Endothelial cell (in vitro differentiated cells): ENCODE measurements at places on chromosomes 13 and 19. TPM values are rescaled to one million over a fixed set of nuclear protein-coding genes. Genes with fewer than 3 reads are reported as not detected.

The ABHD8 gene
- total RNA-seq = 8.9 TPM

DNA sequence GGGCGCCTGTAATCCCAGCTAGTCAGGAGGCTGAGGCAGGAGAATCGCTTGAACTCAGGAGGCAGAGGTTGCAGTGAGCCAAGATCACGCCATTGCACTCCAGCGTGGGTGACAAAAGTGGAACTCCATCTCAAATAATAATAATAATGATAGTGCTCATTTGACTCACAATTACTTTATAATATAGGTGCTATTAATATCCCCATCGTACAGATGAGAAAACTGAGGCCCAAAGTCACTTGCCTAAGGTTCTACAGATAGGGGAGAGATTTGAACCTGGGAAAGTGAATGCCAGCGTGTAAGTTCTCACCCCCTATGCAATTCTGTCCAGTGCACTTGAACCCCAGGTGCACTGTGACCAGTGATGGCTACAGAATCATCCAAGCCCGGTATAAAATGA is 5.9 kb downstream of the GMFG start:
- no peak for DNase-seq

The SKA3 gene
- total RNA-seq = 7.9 TPM

The CBY2 gene
- total RNA-seq = not detected

The DPF1 gene
- 6.0 TPM for total RNA-seq

DNA sequence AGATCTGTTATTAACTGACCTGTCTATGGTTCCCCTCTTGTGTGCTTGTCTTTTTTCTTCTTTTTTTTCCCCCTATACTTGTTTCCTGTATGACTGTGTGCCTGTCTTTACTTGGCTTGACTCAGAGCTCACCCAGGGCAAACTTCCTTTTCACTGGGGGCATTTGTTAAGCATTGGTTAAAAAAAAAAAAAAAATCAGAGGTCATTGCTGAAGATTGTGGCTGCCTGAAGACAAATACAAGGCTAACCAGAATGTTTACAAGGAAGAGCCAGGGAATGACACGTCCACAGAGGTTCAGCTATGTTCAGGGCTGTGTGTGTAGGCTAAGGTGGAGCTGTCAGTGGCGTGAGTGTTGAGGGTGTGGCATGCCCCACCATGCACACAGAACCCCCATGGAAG is 47.1 kb downstream of the LNX2 start:
- no peak for DNase-seq

The ZNF442 gene
- 4.0 TPM for total RNA-seq

DNA sequence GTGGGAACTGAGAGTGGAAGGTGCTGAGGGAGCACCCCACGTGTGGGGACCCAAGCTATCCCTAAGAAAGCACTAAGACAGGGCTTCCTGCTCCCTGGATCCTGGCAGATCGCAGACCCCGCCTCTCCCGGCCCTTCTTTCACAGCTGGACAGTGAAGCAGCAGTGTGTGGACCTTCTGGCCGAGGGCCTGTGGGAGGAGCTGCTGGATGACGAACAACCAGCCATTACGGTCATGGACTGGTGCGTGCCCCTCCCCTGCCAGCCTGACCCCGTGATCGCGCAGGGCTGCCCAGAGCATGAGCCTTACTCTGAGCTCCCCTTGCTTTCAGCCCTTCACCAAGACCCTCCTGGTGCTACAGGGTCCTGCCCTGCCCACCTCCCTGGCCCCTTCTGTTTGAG is 2.3 kb downstream of the NCCRP1 start:
- no peak for DNase-seq

The CGB3 gene
- not detected for total RNA-seq

- DNase-seq = no peak
Observed at GRCh38 chr19:11377237-11377636, 2.8 kb downstream of the SWSAP1 start.

- DNase-seq = no peak
Observed at GRCh38 chr13:29908416-29909080, 58.1 kb upstream of the UBL3 start.

DNA sequence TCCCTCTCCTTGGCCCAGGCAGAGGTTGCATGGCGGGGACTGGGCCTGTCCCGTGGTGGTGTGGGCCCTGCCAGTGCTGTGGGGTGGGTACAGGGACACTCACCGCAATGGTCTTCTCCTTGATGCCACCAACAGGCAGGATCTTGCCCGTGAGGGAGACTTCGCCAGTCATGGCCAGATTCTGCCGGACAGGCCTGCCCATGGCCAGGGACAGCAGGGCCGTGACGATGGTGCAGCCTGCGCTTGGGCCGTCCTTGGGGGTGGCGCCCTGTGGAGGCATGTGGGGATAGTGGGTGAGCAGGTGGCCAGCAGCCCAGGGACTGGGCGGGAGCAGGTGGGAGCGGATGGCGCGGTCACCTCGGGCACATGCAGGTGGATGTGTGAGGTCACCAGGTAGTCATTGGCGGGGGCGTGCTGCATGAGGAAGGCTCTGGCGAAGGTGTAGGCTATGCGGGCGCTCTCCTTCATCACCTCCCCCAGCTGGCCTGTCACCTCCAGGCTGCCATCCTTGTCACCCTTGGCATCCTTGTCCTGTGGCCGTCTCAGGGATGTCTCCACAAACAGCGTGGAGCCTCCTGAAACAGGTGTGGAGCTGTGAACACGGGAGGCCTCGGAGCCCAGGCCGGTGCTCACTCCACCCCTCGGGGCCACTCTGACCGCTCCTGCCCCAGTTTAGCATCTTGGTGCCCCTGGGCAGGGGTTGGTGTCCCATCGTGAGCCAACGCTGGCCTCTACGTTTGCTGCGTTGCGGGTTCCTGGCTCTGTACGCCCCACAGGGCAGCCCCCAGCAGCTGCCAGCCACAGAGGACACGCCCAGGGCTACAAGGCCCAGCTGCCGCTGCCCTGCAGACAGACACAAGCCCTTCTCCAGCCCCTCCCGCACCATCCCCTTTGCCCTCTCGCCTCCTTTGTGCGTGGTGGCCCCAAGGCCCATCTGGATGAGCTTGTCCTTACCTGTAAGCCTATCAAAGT is 3.4 kb downstream of the RPL36 start:
- no peak for DNase-seq

The ACP7 gene
- total RNA-seq = 0.46 TPM

DNA sequence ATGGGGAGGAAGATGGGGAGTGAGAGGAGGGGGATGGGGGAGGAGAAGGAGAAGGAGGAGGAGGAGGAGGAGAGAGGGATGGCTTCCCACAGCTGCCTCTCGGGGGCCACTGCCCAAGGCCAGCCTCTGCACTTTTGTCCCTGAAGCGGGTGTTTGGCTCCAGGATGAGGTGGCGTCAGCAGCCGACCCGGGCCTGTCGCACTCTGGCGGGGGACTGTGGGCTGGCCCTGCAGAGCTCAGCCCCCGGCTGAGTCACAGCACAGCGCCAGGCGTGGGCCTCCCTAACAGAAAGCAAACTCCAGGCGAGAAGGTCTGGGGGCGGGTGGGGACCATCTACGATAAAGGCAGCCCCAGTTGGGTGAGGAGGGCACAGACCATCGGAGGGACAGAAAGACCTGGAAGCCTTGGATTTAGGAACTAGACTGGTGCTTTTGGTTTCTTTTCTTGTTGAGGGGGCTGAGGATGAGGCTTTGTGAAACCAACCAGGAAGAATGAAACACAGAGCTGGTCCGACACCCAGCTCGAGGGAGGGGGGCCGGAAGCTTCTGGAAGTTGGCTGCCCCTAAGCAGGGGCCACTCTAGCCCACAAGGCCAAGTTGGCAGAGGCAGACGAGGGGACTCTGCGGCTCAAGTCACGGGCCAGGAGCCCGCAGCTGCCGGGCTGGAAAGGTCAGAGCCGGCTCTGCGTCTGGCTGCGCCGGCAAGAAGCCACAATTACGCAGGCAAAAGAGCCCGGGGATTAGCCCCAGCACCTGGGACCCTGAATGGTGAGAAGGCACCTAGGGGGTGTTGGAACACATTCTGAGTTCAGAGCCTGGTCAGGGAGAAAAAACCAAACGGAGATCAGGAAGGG is 18.2 kb downstream of the LSM4 start:
- DNase-seq = peak; percentile 42

DNA sequence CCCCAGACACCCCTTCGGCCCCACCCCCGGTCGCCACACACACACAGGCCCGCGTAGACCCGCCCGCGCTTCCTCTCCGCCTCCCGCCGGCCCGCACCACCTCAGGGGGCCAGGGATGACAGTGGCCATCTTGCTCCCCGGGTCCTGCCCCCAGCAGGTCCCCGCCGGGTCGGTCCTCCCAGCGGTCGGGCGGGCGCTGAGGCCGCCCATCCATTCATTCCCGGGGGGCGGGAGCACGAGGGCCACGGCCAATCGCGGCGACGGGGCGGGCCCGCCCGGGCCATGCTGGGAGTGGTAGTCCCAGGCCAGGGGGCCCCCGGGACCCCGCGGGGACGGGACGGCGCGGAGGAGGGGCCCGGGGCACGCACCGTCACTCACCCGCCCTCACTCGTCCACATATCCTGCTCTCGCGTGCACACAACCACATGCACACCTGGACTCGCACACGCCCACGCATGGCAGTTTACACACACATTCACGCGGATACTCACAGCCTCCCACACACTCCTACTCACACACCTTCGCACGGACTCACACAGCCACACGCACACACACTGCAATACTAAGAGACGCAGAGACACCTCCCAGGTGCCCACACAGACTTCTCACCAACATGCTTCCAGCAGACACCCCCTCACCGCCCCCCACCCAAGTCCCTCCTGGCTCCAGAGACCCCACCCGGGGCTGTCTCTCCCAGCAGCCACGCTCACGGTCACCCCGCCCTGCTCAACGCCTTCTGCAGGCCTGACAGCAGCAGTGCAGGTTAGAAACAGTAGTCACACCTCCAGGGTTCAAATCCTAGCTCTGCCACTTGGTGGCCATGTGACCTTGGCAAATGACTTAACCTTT is at the start of gene DPF1:
Gene DPF1, minus strand, starts transcription at position 209 of the 849 bp plus-strand sequence. Its CDS starts 80 bp downstream, at position 129.
- DNase-seq = peak; percentile 93

DNA sequence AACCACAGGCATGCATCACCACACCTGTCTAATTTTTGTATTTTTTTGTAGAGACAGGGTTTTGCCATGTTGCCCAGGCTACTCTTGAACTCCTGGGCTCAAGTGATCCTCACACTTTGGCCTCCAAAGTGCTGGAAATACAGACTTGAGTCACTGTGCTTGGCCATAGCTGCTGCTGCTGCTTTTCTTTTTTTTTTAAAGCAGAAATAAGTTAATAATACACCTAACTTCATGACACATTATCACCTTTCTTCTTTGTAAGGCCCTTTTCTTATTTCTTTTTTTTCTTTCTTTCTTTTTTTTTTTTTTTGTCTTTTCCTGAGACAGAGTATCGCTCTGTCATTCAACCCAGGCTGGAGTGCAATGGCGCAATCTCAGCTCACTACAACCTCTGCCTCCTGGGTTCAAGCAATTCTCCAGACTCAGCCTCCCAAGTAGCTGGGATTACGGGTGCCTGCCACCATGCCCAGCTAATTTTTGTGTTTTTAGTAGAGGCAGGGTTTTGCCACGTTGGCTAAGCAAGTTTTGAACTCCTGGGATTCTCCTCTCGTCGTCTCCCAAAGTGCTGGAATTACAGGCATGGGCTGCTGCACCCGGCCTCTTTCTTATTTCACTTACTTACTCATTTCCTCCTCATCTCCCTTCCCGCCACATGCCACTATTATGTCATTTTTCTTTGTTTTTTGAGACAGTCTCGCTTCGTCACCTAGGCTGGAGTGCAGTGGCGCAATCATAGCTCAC is 8.7 kb downstream of the SHKBP1 start:
- no peak for DNase-seq

The SYNGR4 gene
- total RNA-seq = not detected

The PRR19 gene
- 1.1 TPM for total RNA-seq

The SMIM24 gene
- total RNA-seq = not detected

DNA sequence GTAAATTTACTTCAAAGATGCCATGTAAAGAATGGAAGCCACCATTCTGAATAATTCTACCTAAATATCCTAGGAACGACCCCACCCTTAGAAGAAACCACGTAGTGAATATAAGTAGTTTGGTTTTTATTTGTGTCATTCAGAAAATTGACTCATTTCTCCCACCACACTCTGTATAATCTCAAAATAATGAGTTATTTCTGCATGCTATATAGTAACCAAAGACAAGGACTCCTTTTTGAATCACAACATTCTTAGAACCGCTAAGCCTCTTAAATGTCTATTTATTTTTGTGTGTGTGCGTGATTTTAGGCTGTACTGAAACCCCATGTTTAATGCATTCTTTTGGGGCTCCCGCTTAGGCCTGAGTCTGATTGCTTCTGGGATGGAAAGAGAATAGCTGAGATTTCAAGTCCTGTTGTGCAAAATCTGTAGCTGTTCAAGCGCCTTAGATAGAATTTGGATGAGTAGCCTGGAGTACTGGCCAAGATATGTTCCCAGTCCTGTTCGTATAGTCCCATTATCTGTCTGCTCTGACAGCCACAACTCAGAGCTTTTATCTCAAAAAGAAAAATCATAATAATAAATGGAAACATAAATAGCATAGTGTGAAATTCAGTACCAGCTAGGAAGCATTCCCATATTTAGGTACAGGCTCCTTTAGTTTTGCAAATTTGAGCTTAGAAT is 532.4 kb upstream of the NBEA start:
- DNase-seq = no peak

- no peak for DNase-seq
Observed at GRCh38 chr13:95122063-95122462, 179.2 kb downstream of the ABCC4 start.

DNA sequence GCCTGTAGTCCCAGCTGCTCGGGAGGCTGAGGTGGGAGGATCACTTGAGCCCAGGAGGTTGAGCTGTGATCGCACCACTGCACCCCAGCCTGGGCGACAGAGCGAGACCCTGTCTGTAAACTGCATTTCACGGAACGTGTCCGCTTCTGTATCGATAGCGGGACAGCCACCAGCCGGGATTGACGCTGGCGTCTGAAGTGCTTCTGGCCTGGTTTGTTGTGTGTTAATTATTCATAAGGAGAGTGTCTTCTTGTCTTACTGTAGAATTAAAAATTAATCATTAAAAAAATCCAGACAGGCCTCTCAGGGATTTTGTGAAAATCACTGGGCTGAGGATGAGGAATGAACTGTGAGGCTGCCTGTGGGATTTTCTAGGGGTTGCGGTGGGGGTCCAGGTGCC is 16.2 kb upstream of the MISP start:
- no peak for DNase-seq

The CCDC159 gene
- 22.3 TPM for total RNA-seq

DNA sequence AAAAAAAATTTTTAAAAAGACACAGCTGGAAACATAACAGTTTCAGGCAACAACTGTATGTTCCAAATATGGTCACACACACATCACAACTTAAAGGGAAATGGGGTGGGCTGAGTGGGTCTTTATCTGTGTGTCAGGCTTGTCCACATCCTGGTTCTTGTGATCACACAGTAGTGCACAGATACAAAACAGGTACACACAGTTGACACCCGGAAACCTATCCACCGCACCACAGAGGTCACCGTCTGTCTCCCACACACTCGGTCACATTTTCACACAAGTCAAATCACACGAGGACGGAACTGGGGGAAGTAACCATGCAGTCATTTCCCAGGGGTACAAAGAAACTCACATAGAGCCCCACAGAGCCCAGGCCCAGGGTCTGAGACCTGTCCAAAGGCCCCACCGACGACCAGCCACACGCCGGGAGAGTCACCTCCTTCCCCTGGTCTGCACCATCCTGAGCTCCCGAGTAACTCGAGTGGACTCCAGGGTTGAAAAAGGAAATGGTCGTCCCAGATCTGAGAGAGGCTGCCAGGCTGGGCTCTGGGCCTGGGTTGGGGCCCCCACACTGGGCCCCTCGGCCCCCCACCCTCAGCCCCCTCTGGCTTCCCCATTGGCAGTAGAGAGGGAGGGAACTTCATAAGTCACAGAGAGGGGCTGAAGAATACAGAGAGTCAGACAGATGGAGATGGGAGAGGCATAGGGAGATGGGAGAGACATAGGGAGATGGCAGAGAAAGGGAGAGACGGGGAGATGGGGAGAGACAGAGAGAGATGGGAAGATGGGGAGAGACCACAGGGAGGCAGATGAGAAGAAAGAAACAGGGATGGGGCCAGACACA is 1.3 kb upstream of the PPAN start:
- no peak for DNase-seq
